ENCODE measurements at places on chromosomes 13 and 19.
A peak's percentile ranks its signal among the peaks of the same experiment; 100 is the strongest.

DNA sequence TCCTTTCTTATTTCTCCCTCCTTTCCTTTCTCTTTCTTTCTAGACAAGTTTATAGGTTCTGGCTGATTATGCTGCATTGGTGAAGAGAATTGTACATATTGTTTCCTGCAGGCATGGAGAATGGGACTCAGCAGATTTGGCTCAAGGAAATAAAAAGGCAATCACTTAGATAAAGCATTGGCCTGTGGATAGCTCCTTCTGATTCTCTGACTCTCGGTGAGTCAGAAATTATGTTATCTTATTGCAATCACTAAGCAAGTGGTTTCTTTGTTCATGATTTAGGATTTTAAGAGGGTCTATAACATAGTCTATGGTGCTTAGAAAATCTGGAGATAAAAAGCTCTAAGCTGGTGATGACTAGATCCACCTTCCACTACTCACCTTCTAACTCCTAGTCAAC lies 54.0 kb upstream of the POSTN start:
- DNase-seq, result no peak

- DNase-seq, result no peak
Measured at GRCh38 chr19:44871809-44872208, 19.2 kb upstream of the TOMM40 start.

GRCh38 chr13:19860884-19861655 lies 2.4 kb downstream of the ZMYM5 start:
- DNase-seq, result no peak

GRCh38 chr13:84931264-84931663 lies 868.0 kb downstream of the SLITRK6 start:
- DNase-seq, result no peak

DNA sequence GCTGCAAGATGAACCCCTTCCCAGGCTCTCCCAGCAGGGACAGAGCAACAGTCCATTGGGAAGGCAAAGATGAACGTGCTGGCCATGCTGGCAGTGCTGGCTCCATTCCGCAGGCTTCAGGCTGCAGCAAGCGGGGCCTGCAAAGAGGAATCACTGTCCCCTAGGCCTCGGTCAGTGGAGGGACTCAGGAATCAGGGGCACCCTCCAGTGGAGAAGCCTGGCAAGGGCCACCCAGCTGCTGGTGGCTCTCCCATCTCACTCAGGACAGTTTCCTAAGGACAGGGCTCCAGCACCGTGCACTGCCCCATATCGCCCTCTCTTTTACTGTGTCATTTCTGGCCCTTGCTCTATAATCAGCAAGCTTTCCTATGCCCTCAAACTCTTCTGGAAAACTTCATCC lies 498.6 kb downstream of the EFNB2 start:
- no peak for DNase-seq

DNA sequence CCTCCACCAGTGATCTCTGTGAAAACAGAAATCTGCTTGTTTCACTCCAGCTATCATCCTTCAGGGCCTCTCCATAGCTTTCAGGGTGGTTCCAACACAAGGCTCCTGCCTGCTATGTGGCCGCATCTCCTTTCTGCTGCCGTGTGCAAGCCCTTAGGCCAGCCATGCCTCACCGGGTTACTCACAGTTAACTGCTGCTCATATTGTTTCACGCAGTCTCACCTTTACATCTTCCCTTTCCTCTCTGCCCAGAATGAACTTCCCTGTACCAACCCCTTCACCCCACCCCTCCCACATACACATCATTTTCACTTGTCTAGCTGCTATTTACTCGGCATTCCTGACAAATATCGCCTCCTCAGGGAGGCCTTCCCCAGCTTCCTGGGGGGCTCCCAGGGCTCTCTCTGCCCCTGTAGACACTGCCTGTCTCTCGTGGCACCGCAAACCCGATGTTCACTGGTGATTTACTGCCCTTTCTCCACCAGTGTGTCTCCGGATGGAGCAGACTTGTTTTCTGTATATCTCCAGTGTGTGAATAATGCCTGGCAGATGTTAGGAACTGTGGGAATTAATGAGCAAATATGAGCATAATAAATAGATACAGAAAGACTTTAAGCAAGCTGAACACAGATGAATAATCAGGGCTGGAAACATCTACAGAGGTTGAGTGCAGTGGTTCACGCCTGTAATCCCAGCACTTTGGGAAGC lies 39.3 kb upstream of the GPR183 start:
- peak; percentile 38 for DNase-seq

- no peak for DNase-seq
Measured at GRCh38 chr19:13997631-13997962, 8.5 kb downstream of the RFX1 start.

GRCh38 chr13:65679240-65679639 lies 1550.9 kb downstream of the PCDH9 start:
- no peak for DNase-seq

DNA sequence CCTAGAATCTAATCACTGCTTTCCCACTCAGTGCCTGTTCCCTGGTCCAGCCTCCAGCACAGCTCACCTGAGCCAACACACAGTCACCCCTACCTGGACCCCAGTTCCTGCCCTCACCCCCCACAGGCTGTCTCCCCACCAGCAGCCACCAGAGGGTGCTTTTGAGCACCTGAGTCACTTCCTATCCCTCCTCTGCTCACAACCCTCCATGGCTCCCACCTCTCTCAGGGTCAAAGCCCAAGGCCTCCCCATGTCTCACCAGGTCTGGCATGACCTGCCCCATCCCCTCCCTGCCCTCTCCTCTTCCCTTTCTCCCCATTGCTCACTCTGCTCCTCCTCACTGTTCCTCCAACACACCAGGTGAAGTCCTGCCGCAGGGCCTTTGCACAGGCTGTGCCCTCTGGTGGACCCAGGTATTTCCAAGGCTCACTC lies 7.1 kb upstream of the DPP9 start:
- DNase-seq, result no peak

DNA sequence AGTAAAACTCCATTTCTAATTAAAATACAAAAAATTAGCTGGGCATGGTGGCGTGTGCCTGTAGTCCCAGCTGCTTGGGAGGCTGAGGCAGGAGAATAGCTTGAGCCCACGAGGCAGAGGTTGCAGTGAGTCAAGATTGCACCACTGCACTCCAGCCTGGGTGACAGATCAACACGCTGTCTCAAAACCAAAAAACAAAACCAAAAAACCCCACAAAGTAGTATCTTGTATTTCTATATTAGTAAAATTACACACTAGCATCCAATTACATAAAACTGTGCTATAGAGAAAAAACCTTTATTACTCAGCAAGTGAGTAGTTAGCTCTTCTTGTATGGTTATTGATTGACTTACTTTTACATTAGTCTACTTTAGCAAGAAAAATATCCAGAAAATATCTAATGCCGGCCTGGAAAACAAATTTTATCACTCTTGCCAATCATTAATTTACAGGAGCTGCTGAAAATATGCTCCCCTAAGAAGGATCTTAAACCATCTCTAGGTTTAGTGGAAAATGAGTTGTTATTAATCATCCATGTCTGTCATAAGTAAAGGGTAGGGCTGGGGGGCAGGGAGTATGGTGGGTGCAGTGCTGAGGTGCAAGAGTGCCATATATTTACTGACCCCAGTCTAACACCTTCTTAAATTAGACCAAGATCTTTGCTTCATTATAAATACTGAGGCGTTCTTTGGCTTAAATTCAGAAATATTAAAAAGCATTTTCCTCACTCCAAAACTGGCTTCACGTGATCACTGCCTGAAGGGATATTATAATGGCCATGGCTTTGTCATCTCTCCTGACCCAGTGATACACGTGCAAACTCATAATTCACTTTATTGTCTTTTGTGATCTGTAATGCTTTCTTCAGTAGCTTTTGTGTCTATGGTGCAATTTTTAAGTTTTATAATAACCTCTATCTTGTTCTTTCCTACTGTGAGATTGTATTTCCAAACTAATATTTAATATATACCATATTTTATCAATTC lies 44.1 kb downstream of the UBL3 start:
- no peak for DNase-seq

DNA sequence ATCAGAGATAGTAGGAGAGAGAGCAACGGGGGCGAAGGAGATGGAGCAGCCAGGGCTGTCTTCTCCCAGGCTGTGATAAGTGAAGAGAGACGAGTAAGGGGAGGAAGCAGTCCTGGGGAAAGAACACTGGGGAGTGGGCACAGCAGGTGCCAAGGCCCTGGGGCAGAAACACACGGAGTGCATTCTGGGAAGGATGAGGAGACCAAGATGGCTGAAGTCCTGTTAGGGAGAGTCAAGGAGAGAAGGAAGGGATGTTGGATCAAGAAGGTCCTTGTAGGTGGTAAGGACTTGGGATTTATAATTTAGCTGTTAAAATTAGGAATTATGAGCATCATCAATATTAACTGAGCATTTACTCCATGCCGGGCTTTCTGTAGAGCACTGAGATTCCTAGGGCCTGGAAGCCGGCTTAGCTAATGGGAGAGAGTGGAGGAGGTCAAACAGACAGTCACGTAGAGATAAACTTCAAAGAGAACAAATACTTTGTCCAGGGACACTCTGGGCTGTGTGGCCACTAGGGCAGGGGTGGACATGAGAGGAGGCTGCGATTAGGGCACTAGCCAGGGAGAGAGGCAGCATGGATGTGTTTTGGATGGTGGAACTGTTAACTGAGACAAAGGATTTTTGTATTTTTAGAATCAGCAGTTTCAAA lies 134.2 kb upstream of the PEG3 start:
- no peak for DNase-seq

DNA sequence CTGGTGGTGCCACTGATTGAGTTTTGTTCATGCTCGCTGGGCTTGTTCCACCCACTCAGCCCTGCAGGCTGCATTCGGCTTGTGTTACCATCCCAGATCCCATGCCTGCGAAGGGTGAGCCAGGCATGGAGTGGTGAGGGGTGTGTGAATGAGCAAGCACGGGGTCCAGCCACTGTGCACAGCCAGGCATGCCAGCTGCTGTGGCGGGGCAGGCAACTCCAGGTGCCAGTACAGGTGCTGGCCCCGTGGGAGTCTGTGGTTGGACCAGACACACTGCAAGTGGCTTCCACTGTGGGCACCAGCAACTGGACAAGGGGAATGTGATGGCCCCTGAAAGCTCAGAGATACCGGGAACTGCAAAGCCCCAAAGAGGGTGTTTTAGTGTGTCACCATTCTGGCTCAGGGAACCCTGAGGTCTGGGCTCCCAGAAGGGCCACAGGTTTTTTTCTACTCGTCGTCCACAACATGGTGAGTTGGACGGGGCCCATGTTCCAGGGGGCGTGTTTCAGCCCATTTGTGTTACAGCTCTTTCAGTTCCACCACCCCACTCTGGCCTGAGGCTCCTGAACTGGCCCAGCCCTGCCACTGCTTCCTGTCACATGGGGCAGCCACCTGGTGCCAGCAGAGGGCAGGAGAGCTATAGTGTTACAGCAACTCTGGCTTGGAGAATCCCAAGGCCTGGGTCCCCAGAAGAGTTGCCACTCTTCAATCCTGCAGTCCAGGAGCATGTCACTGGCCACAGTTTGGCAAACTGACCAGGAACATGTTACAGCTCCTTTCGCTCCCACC lies 217.0 kb upstream of the OBI1 start:
- no peak for DNase-seq
